ENCODE measurements at places on chromosomes 2 and 18.

GRCh38 chr2:85453571-85453970 lies 35.1 kb downstream of the SH2D6 start:
- no peak for DNase-seq

DNA sequence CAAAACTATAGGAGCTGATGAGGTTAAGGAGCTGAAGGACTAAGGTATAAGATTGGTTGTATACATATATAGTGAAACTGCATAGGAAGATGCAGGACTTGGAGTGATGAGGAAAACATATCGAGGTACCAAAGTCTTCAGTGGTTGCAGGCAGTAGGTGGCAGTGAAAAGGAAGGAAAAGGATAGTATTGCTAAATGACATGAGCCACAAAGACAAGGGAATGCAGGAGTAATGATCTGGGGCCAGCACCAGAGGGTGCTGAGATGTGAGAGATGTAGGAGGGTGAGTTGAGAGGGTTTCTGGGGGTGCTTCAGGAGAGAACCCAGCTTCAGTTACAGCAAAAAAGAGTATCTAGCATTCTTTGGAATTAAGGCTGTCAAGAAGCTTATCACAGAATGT lies 172.2 kb upstream of the MYO3B start:
- peak; percentile 13 for DNase-seq

- DNase-seq = no peak
Observed at GRCh38 chr18:42534313-42534712, 579.3 kb downstream of the PIK3C3 start.

GRCh38 chr2:178287652-178288344 lies 93.5 kb downstream of the OSBPL6 start:
- no peak for DNase-seq
